Cortex of kidney (tissue), 1 donor: ENCODE measurements at places on chromosomes 2 and 18.

- no peak for DNase-seq
These were observed 96.8 kb upstream of the CRACDL start for GRCh38 chr2:99032786-99033185.

- no peak for DNase-seq
These were observed 239.1 kb downstream of the SCG2 start for GRCh38 chr2:223363085-223363484.

DNA sequence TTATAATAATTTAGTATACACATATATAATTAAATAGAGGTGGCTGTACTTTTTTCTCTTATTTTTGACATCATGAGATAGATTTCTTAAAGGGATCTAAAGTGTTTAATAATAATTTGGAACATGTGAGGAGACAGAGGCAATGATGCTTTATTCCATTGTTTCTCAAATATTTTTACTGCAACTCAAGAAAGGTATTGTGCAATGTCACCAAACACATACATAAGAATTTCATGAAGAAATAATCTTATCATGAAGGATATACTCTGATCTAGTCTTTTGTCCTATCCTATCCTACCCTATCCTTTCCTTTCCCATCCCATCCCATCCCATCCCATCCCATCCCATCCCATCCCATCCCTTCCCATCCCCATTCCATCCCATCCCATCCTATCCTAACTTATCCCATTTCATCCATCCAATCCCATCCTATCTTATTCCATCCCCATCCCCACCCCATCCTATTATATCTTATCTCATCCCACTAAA is 232.1 kb upstream of the SMIM21 start:
- DNase-seq, result no peak

GRCh38 chr2:172560721-172561120 is 4.8 kb downstream of the PDK1 start:
- DNase-seq, result no peak

- DNase-seq, result no peak
These were observed 41.5 kb upstream of the CYRIA start for GRCh38 chr2:16707014-16707623.

GRCh38 chr18:6746386-6746960 is 17.0 kb downstream of the ARHGAP28 start:
- DNase-seq, result no peak

GRCh38 chr2:34316788-34317187 is 717.7 kb upstream of the FAM98A start:
- no peak for DNase-seq

DNA sequence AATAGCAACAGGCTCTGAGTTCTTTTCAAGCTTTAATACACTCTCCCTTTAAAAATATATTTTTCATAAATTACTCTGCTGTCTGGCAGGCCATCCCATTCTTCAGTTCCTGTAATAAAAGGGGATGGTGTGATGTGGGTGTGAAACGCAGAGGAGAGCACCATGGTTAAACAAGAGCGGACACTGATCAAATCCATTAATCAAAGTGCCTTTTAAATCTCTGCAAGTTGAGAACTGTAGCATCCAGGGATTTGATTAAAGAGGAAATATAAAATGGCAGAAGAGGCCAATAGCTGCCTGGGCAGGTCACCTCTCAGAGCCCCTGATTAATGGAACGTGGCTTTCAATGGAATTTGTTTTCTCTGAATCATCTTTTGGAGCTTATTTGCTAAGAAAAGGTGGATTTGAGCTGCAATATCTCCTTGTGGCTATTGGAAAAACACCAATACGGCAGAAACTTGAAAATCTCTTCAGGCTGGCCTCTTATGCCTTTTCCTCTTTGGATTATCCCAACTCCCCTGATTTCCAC is 96.9 kb downstream of the ACTR3 start:
- DNase-seq, result no peak

GRCh38 chr2:30046396-30046795 is 100.4 kb upstream of the YPEL5 start:
- no peak for DNase-seq

- no peak for DNase-seq
These were observed 97.8 kb downstream of the ZFP36L2 start for GRCh38 chr2:43128559-43128955.

DNA sequence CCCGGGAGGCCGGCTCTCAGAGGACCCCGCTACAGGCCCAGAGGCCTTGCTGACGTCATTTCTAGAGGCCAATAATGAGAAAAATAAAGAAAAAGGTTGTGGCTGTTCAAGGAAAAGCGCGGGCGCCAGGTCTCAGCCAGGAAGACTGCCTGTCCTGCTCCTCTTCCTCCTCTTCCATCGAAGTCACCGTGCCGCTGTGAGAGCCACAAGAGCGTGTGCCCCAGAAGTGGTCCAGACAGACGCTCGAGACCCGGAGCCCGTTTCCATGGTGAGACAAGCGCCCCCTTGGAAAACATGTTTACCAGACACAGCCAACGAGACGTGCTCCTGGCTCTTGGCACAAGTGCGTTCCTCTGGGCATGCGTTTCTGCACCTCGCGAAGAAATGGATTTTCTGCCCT is 210.5 kb downstream of the HDAC4 start:
- DNase-seq, result no peak

DNA sequence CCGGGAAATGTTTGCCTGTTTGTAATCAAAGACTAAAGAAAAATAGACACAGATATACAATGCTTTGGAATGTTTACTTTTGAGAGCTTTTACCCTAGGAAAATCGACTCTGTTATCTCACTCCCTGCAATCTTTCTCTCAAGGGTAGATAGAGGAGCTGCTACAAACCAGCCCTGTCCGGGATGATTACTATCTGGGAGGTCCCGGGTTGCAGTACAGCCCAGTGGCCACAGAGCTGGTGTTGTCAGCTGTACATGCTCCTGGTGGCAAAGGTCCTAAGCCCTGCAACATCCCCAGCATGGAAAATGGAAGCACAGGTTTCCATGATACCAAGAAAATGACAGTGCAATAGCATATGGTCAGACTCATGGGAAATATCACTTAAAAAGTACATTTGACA is 570.5 kb upstream of the SOX11 start:
- DNase-seq, result no peak

DNA sequence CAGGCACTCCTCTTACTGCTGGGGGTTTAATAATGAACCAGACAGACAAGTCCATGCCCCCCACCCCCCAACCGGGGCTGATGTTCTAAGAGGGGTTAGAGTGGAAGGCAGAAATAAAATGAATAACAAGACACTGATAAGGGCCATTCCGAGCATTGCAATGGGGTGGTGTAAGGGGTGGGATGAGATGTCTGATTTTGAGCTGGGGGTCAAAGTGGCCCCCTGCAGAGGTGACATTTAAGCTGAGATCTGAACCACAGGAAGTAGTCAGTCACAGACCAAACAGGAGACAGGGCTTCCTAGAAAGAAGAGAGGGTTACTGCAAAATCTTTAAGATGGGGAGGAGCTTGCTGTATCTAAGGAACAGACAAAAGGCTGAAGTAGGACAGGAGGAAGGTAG is 180.6 kb upstream of the SH3BP4 start:
- no peak for DNase-seq
